SK-MEL-5 (cell line): ENCODE measurements at places on chromosomes 1 and 21. TPM values are rescaled to one million over a fixed set of nuclear protein-coding genes. Genes with fewer than 3 reads are reported as not detected.

DNA sequence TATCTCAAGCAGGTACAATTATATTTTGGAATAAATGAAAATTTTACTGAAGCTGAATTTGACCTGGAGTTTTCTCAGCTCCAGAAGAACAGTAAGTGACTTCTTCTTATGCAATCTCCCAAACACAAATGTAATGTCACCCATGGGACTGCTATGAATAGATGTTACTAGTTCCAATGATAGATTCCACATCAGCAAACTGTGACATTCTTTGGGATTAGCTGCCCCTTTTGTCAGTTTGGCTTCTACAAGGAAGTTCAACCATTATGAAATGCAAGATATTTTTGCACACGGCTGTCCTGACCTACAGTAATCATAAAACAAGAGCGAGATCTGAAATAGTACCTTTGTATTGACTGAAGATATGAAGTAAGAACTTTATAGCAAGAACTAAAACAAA lies 27.8 kb upstream of the TSNAX start:
- no peak for DNase-seq

GRCh38 chr1:219833214-219833815 lies 95.0 kb downstream of the SLC30A10 start:
- no peak for DNase-seq

- no peak for DNase-seq
Measured at GRCh38 chr1:54312796-54313316, 93.3 kb downstream of the SSBP3 start.

DNA sequence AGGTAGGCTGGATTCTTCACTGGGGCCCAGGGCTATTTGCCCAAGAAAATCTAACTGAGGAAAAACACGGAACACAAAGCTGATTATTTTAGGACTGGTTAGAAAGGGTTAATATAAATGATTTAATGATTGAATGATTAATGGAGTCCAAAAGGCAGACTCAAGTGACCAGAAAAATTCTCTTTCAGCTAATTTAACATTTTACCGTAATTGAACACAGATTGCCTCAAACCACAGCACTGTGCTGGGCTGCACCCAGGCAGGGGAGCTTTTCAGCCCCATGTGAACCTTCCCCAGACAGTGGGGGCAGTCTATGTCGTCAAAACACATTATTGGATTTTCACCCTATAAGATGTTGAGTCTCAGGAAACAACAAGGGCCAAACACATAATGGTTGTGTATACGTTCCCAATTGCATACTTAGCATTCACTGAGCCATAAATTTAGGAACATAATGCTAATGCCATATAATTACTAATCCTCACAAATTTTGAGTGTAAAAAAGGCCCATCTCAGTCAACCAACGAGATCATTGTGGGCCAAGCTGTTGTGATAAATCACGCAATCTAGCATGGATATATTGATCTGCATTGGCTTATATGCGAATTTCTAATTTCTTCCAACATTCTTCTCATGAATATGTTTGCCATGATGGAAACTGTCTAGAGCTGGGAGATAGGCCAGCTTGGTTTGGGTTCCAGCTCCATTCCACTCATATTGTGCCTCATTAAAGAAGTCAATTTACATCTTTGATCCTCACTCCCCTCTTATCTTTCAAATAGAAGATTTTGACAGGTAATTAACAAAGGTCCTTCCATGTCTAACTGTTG lies 27.7 kb downstream of the DSCAM start:
- no peak for DNase-seq

DNA sequence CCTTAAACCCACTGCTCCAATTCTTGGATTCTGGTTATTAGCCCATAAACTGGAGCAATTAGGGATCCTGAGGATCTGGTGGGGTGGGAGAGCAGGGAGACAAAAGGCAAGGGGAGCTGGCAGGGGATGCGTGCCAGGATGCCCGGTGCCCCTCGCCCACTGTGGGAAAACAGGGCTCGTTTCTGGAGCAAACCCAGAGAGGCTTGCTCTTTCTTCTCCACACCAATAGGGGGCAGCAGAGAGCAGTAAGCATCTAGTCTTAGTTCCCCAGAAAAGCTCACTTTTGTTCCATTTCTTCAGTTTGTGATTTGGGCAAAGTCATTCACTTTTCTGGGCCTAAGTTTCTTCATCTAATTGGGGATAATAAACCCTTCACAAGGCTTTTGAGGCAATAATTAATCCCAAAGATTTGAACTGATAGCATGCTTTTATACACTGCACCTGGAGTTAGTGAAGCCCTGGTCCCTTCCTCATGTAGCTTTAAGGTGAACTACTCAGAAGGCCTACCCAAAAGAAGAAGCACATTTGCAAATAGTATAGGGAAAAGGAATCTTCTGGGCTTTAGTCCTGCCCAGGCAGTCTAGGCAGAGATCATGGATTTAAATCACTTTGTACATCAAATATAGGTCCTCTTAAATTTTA lies 160.6 kb upstream of the USP24 start:
- peak; percentile 53 for DNase-seq

- DNase-seq = peak; percentile 84
Measured at GRCh38 chr1:183543619-183544204, 46.5 kb downstream of the NCF2 start.

DNA sequence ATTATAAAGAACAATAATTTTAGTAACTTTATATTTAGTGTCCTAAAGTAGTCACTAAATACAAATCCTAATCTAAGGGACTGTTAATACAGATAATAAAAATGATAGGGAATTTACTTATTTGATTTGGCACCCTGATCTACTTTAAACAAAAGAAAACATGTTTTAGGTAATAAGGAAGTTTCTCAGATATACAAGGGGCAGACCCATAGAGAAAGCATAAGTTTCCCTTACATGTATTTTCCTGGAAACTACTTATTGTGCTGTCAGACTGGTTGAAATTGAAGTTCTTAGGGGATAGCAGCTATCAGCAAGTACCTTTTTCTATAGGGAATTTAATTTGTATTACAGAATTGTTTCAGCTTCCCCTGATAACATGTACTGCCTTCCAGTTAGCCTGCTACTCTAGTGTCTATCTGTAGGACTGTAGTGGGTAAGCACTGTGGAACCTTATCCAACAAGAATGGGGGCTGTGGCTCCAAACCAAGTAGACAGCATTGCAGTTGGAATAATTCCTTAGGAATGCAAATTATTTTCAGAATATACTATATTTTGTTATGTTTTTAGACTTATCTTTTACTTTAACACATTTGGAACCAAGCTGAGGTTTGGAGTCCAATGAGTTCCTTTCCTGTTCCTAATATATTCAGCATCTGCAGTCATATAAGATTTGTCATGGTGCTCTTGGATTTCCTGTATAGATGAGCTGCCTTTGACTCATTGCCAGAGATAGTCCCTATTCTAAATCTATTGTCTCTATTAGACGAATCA lies 14.7 kb downstream of the MSH4 start:
- DNase-seq = no peak

GRCh38 chr1:78281580-78281979 lies 209.2 kb upstream of the PTGFR start:
- DNase-seq = no peak

- no peak for DNase-seq
Measured at GRCh38 chr1:99328171-99328570, 63.9 kb downstream of the PLPPR4 start.

DNA sequence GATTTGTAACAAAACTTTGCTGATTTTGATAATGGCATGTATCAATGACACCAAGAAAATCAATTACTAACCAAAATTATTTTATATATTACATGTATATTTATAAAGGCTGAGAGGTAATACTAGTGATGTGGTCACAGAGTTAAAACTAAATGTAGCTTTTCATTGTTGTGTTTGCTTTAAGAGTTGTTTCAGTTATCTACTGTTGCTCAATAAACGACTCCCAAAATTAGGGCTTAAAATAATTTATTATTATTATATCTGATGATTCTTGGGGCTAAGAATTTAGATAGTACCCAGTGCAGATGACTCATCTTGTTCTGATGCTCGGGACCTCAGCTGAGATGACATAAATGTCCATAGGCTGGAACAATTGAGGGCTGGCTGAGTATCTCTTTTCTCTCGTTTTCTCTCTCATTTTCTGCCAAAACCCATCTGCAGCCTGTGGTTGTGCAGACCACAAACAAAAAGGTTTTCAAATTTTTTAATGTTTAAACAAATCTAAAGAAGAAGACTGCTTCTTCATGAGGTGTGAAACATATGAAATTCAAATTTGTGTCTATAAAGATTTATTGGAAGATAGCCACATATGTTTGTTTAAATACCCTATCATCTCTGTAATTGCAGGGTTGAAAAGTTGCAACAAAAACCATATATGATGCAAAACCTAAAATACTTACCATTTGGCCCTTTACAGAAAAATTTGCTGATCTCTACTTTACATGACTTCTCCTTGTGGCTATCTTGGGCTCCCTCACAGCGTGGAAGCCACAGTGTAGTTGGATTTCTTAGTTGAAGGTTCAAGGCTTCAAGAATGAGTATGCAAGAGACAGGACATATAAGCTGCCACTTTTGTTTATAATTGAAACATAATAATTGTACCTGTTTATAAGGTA lies 14.8 kb upstream of the PTPRC start:
- no peak for DNase-seq

DNA sequence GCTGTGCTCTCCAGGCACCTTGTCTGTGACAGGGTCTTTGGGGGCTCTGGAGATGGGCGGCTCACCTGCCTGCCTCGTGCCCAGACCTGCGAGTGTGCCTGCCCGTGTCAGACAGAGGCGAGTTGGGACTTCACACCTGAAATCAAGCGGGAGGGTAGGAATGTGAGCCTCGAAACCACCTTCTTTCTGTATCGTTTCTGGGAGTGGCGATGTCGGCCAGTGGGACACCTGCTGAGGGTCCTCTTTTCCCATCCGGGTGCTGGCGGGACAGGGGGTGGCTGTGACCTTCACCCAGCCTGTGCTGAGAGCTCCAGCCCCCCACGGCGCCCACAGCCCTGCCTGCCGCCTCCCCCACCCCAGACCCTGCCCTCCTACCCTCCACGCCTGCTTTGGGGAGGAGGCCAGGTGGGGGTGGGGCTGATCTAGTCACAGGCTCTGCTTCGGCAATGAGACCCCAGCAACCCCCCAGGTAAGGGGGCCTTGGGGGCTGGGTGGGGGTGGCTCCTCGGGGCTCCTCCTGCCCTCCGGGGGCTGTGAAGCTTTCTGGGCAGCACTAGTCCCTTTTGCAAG lies 15.6 kb upstream of the FAAP20 start:
- DNase-seq = no peak

- no peak for DNase-seq
Measured at GRCh38 chr1:210624722-210625121, 296.0 kb downstream of the HHAT start.

- no peak for DNase-seq
Measured at GRCh38 chr1:35885961-35886558, 3.1 kb downstream of the AGO1 start.

The SHISA4 gene
- 34.1 and 35.0 TPM in 2 replicates for total RNA-seq

The SLC30A10 gene
- total RNA-seq = 0.18 TPM in 1 of 2 replicates, not detected in the other

The GPR52 gene
- 0.19 TPM in 1 of 2 replicates, not detected in the other for total RNA-seq

The SAMD13 gene
- 3.4 and 5.9 TPM in 2 replicates for total RNA-seq

The PLPPR4 gene
- not detected in 2 replicates for total RNA-seq
